ENCODE measurements at places on chromosomes 12 and 14. TPM values are rescaled to one million over a fixed set of nuclear protein-coding genes. Genes with fewer than 3 reads are reported as not detected.

POTEG gene
- total RNA-seq, result not detected

PIWIL1 gene
- not detected for total RNA-seq

PAH gene
- total RNA-seq, result not detected

ST8SIA1 gene
- 3.6 TPM for total RNA-seq

NAB2 gene
- 20.6 TPM for total RNA-seq

CLEC4D gene
- not detected for total RNA-seq

RNASE3 gene
- not detected for total RNA-seq

BIN2 gene
- 78.8 TPM for total RNA-seq

HOXC4 gene
- not detected for total RNA-seq

SERPINA1 gene
- total RNA-seq, result 160 TPM

PTGDR gene
- total RNA-seq, result not detected

LPAR5 gene
- 3.1 TPM for total RNA-seq

LRP1-AS gene
- total RNA-seq, result not detected

CIROP gene
- total RNA-seq, result not detected

ASB2 gene
- total RNA-seq, result 68.7 TPM

TBX3 gene
- total RNA-seq, result not detected

NTF3 gene
- not detected for total RNA-seq

C12orf76 gene
- 16.3 TPM for total RNA-seq

ZNF10 gene
- 1.7 TPM for total RNA-seq

GZMB gene
- 1,422 TPM for total RNA-seq

STK38L gene
- total RNA-seq, result 21.0 TPM

CDH24 gene
- 0.48 TPM for total RNA-seq

DACT1 gene
- total RNA-seq, result 2.5 TPM

CNTN1 gene
- not detected for total RNA-seq

ITGB7 gene
- total RNA-seq, result 187 TPM

MANSC4 gene
- not detected for total RNA-seq

EID3 gene
- 7.3 TPM for total RNA-seq

RNASE7 gene
- not detected for total RNA-seq

GCH1 gene
- 36.3 TPM for total RNA-seq

OTOGL gene
- total RNA-seq, result not detected

RAP1B gene
- total RNA-seq, result 238 TPM

PRIMA1 gene
- total RNA-seq, result not detected

SOS2 gene
- 37.6 TPM for total RNA-seq

ABCC9 gene
- total RNA-seq, result not detected

GPR132 gene
- total RNA-seq, result 46.5 TPM

TMEM132D gene
- not detected for total RNA-seq

ADAM20 gene
- 2.9 TPM for total RNA-seq

KRT83 gene
- not detected for total RNA-seq

RNASE1 gene
- total RNA-seq, result not detected

SERPINA9 gene
- not detected for total RNA-seq

EFS gene
- not detected for total RNA-seq

Measured in activated T-helper 17 cell treated with anti-CD3 and anti-CD28 coated beads, Interleukin-2, amount 50 U/mL, for 72 hours (primary cell).